HT1080 (cell line): ENCODE measurements at places on chromosomes 6 and 20.
A peak's percentile ranks its signal among the peaks of the same experiment; 100 is the strongest.

- DNase-seq: no peak
These were observed 282.1 kb upstream of the BMP2 start for GRCh38 chr20:6485351-6485750.

GRCh38 chr6:68880050-68880813 lies 245.2 kb downstream of the ADGRB3 start:
- DNase-seq: peak; percentile 10

DNA sequence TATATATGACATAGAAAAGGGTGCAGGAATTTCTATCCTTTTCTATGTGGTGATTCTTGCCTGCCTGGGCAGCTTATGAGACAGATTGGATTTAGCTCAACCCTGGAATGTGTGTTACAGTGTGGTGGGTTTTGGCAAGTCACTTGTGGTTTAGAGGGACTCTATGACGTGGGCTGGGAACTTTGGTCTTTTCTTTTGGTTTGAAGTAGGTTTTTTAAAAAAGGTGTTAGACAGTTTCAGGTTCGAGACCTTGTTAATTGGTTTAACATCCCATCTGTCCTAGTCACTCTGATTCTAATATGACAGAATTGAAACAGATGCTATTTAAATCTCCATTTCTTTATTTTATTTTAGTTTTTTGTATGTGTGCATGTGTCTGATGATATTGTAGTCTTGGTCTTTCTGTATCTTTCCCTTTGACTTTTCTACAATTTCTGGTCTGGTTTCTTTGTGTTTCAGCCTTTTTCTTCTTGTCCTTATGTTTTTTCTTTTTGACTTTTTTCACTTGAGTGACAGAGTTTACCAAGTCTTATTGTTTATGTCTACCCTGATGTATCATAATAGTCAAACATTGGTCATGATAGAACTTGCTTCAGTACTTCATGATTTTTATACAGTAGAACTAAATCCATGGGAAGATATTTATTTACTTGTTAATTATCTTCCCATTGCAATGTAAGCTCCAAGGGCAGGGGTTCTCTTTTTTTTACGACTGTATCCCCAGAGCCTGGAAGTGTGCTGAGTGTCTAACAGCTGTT lies 174.3 kb downstream of the CDKAL1 start:
- DNase-seq: no peak

- no peak for DNase-seq
These were observed 111.5 kb downstream of the TIAM2 start for GRCh38 chr6:155106456-155107115.

DNA sequence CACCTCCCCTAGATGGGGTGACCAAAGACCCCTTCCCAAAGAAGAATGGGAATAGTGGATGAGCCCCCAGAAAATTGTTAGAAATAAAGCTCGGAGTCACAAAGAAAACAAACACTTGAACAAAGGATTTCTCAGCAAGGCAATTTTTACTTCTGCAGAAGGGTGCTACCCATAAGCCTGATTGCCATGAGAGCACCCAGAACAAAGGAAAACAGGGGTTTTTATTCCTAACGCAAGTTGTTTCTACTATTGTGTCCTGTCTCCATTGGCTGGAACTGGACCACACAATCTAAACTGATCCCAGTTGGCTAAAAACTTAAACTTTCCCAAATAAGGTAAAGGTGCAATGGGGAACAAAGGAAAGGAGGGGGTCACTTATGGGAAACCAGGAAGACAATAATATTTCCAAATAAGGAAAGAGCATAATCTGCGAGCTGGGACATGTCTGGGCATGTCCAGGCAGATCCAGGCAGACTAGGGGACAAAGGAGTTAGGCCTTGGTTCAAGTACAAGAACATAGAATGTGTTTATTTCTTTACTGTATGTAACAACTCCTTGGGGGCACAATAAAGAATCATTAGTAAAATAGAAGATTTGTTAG lies 20.0 kb downstream of the HLA-B start:
- DNase-seq: peak; percentile 15

DNA sequence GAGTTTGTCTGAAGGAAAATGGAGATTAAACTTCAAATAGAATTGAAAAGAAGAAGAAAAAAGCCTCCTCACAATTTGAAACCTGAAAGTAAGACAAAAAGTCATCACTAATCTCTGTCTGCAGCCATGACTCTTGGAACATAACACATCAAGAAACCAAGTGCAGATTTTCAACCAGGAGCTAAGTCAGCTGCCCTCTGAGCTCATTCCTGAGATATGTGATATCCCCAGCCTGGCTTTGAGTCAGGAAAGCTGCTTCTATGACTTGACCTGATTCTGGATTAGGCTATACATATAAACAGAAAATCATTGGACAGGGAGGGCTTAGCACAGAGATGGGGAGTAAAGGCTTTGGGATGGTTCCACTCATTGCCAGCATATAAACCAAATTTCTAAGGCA lies 891.4 kb downstream of the TFAP2A start:
- peak; percentile 77 for DNase-seq

- DNase-seq: no peak
These were observed 298.4 kb upstream of the PRDM1 start for GRCh38 chr6:105787747-105788146.

- DNase-seq: no peak
These were observed 1.5 kb downstream of the PPP1R14C start for GRCh38 chr6:150144294-150144868.

- no peak for DNase-seq
These were observed 319.6 kb downstream of the CDKAL1 start for GRCh38 chr6:20853828-20854227.

- no peak for DNase-seq
These were observed 281.8 kb downstream of the NRN1 start for GRCh38 chr6:5724911-5725310.

GRCh38 chr6:36717231-36717825 lies 19.7 kb downstream of the RAB44 start:
- no peak for DNase-seq

DNA sequence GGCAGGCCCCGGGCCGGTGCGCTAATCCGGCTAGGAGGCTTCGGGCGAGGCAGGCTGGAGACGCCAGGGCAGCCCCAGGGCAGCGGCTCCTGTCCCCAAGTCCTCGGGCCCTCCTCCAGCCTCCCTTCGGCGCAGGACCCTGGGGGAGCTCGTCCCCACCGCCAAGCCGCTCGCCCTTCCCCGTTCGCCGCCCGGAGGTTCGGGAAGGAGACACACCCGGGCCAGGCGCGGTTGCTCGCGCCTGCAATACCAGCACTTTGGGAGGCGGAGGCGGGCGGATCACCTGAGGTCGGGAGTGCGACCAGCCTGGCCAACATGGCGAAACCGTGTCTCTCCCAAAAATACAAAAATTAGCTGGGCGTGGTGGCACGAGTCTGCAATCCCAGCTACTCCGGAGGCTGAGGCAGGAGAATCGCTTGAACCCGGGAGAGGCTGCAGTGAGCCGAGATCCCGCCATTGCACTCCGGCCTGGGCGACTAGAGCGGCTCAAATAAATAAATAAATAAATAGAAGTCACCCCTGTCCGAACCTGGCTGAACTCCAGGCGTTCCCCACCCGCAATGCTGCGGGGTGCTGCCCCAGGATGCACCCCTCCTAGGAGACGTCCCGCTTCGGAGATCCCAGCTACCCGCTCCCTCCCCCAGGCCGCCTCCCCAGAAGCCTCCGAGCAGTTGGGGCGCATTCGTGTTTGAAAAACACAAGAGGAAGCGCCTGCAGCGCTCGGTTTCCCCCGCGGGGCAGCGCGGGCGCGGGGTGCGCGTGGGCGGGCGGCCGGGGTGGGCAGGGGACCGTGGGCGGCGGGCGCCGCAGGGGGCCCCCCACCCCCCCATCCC lies 27.5 kb downstream of the SERPINB9 start:
- no peak for DNase-seq

- no peak for DNase-seq
These were observed 112.3 kb downstream of the MAN1A1 start for GRCh38 chr6:119237177-119237715.
